GOT3 (cell line): ENCODE measurements at places on chromosomes 1 and 21.

DNA sequence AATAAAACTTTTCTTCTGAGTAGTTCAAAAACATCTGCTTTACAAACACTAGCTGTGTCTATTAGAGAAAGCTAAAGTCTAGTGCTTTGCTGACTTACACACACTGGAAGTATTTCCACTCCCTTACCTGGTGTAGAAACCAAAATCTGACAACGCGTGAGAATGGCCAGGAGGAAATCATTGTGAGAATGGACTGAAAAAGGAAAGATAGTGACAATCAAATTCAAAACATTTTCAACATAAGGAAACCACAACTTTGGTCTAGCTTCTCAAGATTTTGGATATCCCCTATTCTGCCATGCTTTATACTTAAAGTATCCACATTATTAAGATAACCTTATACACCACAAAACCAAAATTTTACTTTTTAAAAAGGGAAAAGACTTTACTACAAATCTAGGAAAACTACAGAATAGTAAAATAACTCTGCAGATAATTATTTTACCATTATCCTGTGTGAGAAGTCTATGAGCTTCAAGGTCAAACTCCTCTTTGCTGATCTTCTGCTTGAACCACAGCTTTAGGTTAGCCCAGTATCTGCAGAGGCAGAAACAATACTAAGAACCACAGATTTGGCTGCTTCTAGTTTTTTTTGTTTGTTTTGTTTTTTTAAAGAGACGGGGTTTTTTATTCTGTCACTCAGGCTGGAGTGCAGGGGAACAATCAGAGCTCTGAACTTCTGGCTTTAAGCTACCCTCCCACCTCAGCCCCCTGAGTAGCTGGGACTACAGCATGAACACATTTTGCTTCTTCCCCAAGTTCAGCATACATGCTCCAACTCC lies 6.6 kb downstream of the TADA1 start:
- no peak for DNase-seq

DNA sequence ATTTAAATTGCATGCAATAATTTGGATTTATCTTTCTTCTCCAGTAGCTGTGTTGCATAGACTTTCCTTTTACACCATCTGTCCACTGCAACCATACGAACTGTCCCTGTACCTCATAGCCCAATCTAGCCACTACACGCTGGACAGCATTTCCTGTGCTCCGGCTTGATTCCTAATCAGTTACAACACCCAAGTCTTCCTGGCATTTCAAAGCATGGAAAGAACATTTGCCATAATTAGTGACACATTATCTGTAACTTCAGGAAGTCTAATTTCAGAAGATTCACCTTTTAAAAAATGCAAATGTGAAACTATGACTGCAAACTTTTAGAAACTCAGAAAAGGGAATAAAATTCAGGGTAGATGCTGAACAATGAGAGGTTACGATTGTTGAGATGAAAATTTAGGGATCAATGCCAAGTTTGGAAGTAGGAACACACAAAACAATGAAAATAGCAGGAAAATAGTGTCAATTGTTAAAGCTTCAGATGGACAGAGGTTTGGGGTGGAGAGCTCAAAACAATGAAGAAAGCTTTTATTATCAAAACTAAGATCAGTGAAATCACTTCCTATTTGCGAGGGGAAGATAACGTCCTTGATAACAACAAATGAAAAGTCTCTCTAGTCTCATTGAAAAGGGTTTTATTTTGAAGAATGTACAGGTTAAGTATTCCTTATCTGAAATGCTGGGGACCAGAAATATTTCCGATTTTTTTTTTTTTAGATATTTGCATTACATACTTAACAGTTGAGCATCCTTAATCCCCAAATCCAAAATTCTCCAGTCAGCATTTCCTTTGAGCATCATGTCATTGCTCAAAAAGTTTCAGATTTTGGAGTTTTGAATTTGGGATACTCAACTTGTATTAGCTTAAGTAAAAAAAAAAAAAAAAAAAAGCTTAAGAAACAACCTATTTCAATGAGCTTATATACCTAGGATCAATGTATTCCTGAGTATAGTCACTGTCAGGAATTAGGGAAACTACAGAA lies 107.3 kb downstream of the FNBP1L start:
- no peak for DNase-seq

GRCh38 chr1:67060811-67061218 lies 6.9 kb upstream of the SLC35D1 start:
- no peak for DNase-seq

DNA sequence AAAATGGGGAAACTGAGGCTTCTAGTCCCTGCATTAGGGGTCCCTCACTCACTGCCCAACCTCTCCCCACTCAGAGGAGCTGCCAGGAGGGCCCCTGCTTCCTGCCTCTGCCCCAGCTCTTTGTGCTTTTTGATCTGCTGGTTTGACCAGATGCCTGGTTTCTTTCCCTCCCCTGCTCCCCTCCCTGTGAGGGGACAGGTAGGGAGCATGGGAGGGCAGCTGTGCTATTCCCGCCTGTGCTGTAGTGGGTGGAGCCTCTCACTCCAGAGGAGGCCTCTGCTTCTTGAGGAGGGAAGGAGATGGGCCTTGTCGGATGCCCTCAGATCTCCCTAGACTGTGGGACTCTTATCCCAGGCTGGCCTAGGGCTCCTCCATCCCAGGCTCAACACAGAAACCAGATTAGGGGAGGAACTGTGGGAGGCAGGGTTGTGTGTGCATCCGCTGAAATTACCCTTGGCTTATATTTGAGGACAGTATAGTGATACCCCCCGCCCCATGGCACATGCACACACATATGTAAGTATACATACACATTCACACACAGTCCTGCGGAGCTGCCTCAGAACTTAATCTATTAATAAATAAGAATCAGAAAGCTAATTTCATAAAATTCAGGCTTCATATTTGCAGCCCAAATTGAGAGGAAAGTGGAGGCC lies 4.6 kb downstream of the BOLA1 start:
- DNase-seq, result no peak

GRCh38 chr1:88998716-88999115 lies 6.3 kb upstream of the KYAT3 start:
- no peak for DNase-seq

GRCh38 chr1:2574350-2574749 lies 12.2 kb upstream of the PRXL2B start:
- DNase-seq, result no peak

DNA sequence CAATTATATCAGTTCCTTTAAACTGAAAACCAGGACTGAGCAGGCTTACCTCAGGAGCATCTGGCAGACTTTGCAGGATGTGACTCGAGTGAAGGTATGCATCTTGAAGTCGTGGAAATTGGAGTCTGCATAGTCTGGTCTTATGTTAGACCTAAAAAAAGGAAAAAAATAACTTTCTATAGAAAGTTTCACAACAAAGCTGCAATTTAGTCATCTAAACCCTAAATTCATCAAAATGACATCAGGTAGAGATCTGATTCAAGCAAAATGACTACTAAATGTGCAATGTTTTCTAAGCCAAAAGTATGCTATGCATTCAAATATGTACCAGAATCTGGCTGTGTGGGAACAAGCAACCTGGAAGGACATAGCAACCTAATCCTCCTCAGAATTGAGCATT lies 260.1 kb downstream of the VAV3 start:
- DNase-seq, result no peak

GRCh38 chr1:109470245-109470644 lies 3.9 kb downstream of the SYPL2 start:
- DNase-seq, result no peak

DNA sequence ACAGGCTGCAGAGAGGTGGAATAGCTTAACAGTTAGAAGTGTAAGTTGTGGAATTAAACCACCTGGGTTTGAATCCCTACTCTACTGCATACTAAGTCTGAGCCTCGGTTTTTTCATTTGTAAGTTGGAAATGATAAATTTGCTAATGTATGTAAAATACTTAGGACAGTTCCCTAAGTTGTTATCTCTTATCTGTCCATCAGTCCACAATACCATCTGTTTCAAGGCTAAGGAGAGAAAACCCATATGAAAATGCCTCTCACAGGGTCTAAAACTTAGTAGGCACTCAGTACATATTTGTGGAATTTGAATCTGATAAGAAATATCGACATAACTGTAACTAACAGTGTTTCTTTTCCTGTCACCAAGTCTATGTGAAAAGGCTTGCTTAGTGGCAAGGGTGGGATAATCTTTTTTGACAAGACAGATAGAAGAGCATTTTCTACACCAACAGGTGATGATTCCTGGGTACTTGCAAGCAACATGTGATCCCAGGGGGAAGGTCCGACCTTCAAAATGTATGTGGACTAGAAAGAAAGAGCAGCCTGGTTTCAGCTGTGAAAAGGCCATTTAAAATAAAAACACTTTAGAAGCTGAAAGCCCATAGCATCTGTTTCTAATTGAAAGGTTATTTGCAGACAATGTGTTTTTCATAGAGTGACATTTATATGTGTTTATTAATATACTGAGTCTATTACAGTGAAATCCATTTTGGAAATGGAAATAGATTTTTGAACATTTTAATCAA lies 202.9 kb downstream of the HHAT start:
- no peak for DNase-seq
